Activated CD8-positive, alpha-beta T cell treated with anti-CD3 and anti-CD28 coated beads for 36 hours (primary cell): ENCODE measurements at places on chromosomes 1 and 21.

DNA sequence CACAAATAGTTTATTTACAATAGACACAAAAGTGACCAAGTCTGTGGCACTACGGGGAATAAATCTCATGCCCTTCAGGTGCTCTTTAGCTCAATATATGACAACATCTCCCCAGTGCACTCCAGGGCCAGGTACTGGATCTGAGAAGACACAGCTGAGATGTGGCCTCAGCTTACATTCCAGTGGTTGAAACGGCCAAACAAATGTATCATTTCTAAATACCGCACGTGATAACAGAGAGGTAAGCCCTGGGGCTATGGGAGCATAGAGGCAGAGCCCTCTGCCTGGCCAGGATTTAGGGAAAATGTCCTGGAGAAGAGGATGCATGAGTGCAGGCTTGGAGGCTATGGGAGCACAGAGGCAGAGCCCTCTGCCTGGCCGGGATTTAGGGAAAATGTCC, 630.5 kb downstream of the SMYD3 start:
- H3K4me1 ChIP-seq, result no peaks in the 10 kb centered on the region
- H3K36me3 ChIP-seq, result no peaks in the 10 kb centered on the region
- no peaks in the 10 kb centered on the region for H3K27me3 ChIP-seq
- no peak overlapping the region for H3K27ac ChIP-seq
- DNase-seq, result no peak

GRCh38 chr1:45884700-45885099, 81.3 kb downstream of the MAST2 start:
- H3K4me3 ChIP-seq, result no peak overlapping the region
- no peak for DNase-seq
- peaks cover 2% of the 10 kb centered on the region for H3K36me3 ChIP-seq
- H3K4me1 ChIP-seq, result peaks cover 22% of the 10 kb centered on the region

DNA sequence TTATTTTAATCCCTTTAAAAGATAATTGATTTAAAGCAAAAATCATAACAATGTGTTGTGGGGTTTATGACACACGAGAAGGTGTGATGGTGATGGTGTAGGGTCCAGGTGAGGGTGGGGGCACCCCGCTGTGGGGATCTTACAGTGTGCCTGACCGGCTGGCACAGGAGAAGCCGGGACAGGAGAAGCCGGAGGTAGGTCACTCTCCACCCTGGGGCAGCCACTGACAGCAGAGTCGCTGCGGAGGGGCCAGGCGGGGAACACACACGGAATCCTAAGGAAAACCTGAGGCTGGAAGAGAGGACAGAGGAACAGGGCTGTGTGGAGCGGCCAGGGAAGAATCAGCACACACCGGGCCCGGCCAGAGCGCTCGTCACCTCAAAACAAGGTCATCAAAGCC, 4.3 kb upstream of the LRRC3 start:
- peaks cover 14% of the 10 kb centered on the region for H3K27me3 ChIP-seq
- no peaks in the 10 kb centered on the region for H3K36me3 ChIP-seq
- no peak overlapping the region for H3K27ac ChIP-seq
- no peaks in the 10 kb centered on the region for H3K4me1 ChIP-seq
- no peak overlapping the region for H3K4me3 ChIP-seq

DNA sequence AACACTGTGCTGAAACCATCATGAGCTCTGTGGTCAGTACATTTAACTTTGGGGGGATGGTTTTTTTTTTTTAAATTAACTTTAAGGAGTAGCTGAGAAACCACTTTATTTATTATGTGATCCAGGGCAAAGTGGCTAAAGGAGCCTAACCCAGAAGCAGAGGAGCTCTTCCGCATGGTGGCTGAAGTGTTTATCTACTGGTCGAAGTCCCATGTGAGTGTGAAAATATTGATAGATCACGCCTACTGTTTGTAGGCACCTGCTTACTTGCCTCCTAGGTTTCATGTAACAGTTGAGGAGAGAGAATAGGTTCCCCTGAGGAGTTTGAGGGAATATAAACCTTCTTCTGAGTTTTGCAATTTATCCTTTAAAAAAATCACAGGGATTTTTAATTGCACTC, 181.4 kb downstream of the ZP4 start:
- H3K27me3 ChIP-seq, result no peaks in the 10 kb centered on the region
- H3K4me3 ChIP-seq, result no peak overlapping the region
- DNase-seq, result no peak

DNA sequence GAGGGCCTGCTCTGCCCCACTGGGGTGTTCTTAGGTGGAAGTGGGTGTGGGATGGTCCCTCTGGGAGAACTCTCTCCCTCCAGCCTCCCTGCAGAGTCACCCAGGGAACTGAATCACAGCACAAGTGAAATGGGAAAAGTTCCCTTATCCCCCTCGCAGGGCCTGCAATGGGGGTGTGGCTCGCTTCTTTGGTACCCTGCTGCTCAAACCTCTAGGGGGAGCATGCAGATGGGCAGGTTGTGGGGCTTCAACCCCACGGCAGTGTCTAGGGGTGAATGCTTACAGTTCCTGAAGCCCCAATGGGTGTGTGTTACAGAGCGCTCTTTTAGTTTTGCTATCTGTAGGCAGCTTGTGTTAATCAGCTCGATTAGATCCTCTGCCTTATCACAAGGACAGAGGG, 59.0 kb upstream of the TINAGL1 start:
- no peaks in the 10 kb centered on the region for H3K27me3 ChIP-seq
- DNase-seq, result no peak
- H3K4me1 ChIP-seq, result no peaks in the 10 kb centered on the region
- no peak overlapping the region for H3K27ac ChIP-seq
- no peaks in the 10 kb centered on the region for H3K36me3 ChIP-seq
